ENCODE measurements at places on chromosomes 7 and 10.

DNA sequence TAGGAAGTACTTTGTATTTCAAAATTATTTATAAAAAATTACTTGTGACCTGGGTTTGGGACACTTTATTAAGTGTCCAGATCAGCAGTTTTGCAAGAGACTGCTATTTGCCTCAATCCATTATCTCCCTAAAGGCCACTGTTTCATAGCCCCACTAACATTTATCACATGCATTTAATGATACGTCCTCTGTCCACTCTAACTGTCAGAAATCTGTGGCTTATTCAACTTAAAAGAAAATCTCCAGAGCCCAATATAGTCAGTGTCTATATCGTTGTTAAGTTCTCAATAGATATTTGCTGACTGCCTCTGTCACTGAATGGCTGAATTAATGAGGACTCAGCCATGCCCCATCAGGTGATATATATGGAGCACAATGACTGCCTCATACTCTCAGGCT is 553.9 kb upstream of the POM121L12 start:
- no peak for DNase-seq

- DNase-seq = no peak
Measured at GRCh38 chr10:53570221-53570620, 797.6 kb upstream of the MBL2 start.

GRCh38 chr10:32980242-32980557 is 22.2 kb upstream of the ITGB1 start:
- no peak for DNase-seq

DNA sequence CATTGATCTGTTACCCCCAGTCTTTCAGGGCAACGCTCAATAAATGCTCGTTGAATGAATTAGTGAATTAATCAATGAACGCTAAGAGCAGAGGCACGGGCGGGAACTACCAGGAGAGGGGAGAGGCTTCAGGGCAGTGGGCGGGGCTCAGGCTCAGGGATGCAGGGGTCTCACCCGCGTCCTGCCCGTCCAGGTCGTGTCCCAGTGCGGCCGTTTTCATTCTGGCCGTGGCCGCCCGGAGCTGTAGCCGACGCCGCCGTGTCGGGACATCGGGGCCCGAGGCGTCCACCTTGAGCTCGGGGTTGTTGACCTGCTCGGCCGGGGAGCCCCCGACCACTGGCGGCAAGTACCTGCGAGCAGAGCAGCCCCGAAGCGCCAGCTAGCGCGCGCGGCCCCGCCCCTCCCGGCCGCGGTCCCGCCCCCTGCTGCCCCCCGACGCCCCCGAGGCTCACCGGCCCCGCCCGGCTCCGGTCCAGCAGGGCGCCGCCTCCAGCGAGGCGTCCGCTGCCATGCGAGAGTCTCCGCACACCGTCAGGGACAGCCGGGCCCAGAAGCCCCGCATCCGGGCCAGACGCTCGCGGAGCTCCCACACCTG is 2.8 kb upstream of the GAL3ST4 start:
- DNase-seq = peak; percentile 85

GRCh38 chr7:82676777-82677463 is 233.3 kb upstream of the CACNA2D1 start:
- DNase-seq = no peak

GRCh38 chr7:72335561-72336381 is 76.4 kb downstream of the CALN1 start:
- no peak for DNase-seq

GRCh38 chr7:141648276-141649114 is 53.5 kb downstream of the DENND11 start:
- DNase-seq = no peak

Data from lower leg skin (tissue), 4 donors.